Fibroblast of skin of scalp (primary cell): ENCODE measurements at places on chromosomes 3 and 15.

GRCh38 chr3:131928593-131928992, 106.2 kb downstream of the CPNE4 start:
- DNase-seq = no peak

DNA sequence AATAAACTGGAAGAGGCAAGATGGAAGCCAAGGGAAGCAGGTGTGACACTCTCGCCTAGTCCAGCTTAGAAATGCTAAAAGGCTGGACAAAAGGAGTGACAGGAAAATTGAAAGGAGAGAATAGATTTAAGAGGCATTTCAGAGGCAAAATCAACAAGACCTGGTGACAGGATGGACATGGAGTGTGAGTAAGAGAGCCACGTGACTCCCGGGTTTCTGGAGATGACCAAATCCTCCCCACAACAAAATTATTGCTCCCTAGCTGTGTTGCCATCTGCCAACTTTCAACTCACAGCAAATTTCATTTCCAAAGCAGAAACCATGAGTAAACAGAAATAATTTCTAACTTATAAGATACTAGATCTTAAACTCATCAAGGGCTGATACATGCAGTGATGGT, 52.6 kb downstream of the MTHFS start:
- no peak for DNase-seq

GRCh38 chr3:4376499-4376898, 73.3 kb downstream of the SETMAR start:
- DNase-seq = no peak

DNA sequence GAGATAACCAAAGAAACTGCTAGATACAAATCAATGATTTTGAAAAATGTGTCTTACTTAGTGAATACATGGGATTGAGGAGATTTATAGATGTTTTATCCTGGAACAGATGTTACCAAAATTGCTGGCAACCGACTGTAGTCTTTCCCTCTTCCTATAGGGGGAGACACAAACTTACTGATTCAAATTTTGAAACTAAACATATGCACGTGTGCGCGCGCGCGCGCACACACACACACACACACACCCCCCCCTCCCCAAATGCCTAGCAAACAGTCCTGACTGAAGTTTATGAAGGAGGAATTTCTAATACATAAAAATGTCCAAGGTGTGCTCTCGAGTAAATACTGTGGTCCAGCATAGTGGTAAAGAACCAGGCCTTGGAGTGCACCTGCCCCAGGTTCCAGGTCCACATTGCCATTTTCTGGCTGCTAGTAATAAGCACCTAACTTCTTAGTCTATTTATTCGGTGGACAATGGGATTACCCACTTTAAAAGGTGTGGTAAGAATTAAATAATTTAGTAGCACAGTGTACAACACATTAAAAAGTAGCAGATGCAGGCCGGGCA, 18.5 kb upstream of the C3orf62 start:
- peak; percentile 58 for DNase-seq

- DNase-seq = no peak
Measured at GRCh38 chr15:52532427-52532826, 3.7 kb upstream of the MYO5A start.

- no peak for DNase-seq
Measured at GRCh38 chr15:67389975-67390374, 131.0 kb upstream of the C15orf61 start.

GRCh38 chr15:101477851-101478362, 11.6 kb downstream of the PCSK6 start:
- DNase-seq = no peak

GRCh38 chr3:56783644-56784447, 17.9 kb downstream of the ARHGEF3 start:
- DNase-seq = peak; percentile 49

DNA sequence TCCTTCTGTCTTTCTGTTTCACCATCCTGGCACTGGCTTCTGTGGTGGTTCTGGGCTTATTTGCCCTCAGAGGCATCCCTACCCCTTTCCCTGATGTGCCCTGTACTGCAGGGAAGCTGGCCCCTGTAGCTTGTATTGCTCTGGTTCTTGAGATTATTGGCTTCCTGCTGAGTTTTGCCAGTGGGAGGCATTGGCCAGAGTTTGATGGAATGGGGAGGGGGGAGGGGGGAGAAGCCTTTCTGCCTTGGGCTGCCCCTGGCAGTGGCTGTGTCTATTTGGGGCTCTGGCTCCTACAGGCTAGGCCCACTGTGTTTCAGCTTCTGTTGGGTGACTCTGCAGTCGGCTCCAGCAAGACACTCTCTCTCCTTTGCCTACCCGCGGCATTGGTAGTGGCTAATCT, 41.6 kb upstream of the SEMA6D start:
- no peak for DNase-seq

GRCh38 chr15:47139965-47140364, 577.3 kb upstream of the SEMA6D start:
- no peak for DNase-seq

GRCh38 chr3:178705925-178706324, 169.7 kb downstream of the KCNMB2 start:
- peak; percentile 68 for DNase-seq

- no peak for DNase-seq
Measured at GRCh38 chr3:42533161-42533897, 30.9 kb downstream of the VIPR1 start.

DNA sequence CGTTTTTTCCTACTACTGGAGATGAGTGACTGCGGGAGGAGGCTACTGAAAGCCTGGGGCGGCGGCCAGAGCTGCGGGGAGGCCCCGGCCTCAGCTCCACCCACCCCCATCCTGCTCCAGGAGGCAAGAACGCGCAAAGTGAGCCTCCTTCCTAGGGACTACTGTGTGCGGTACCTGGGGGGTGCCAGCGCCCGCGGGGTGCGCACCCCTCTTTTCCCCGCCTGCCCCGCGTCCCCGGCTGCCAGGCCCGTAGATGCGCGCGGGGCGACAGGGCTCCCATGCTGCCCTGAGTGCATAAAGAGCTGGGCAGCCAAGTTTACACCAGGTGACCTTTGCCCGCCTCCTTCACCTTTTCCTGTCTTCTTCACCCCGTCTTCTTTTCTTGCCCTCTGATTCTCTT, 2.5 kb upstream of the USF3 start:
- no peak for DNase-seq

- peak; percentile 51 for DNase-seq
Measured at GRCh38 chr15:73991260-73991659, 835 bp downstream of the STOML1 start.

DNA sequence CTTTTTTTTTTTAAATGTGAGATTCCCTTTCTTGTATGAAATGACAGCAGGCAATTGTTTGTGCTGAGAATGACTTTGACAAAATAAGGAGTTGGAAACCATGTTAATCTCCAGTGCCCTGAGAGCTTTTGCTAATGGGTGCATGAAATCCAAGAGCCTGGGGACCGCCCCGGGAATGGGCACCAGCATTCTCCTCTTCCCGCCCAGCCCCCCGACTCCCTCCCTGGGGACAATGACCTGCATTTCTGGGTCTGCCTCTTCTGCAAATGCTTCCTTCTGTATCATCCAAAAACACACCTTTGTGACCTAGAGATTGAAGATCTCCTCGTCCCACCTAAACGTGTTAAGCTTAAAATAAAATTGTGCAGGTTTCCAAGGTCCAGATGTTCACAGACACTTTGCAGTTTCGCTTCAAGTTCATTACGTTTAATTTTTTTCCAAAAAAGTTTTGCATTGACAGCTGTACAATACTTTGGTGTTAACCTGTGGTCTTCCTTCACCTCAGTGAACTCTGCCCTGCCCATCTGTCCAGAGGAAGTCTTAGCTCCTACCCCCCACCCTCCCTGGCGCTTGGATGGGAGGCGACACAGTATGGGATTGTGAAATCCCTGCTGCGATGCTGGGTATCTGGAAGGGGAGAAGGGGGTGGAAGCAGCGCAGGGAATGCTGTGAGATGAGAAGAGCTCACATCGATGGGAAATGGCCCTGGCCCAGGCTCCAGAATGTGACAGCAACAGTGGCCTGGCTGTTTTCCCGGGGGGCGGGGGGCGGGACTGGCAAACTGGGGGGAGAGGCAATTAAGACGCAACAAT, 50.1 kb downstream of the TLE3 start:
- DNase-seq = peak; percentile 57

GRCh38 chr15:61879219-61879618, 181.0 kb downstream of the VPS13C start:
- DNase-seq = no peak

DNA sequence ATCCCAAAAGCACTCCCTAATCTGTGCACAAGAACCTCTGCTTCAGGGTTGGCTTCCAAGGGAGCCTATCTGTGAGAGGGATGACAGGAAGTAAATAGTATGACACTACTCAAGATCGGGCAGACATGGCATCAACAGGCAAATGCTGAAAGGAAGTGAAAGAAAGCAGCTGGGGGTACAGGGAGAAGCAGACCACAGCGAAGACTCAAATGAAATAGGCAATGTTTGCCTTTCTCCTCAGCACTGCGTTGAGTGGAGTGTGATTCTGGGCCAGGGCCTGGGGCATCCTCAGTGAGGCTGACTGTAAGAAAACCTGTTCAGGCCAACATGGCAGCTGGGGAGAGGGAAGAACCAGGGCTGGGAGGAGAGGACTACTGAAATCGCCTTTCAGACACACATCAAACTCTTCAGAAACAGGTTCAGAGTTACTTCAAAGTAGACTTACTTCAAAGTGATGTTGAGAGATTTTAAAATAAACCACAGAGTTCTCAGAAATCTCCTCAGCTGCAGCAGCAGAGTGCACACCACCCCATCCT, 96.6 kb downstream of the SLC9A9 start:
- DNase-seq = no peak

DNA sequence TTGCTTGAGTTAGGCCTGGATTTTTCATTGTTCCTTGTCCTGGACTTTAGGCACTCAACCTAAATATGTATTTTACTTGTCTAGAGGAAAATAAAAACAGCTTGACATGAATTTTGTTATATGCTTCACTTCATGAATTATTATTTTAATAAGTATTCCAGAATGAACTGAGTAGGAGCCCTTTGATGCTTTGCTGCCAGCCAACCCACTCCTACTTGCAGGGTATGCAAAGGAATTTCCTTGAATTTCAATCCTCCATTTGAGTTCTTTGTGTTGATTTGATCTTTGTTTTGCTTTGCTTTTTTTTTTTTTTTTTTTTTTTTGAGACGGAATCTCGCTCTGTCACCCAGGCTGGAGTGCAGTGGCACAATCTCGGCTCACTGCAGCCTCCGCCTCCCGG, 11.6 kb downstream of the ARL6IP5 start:
- no peak for DNase-seq

- no peak for DNase-seq
Measured at GRCh38 chr3:20701641-20702040, 515.6 kb upstream of the SGO1 start.

DNA sequence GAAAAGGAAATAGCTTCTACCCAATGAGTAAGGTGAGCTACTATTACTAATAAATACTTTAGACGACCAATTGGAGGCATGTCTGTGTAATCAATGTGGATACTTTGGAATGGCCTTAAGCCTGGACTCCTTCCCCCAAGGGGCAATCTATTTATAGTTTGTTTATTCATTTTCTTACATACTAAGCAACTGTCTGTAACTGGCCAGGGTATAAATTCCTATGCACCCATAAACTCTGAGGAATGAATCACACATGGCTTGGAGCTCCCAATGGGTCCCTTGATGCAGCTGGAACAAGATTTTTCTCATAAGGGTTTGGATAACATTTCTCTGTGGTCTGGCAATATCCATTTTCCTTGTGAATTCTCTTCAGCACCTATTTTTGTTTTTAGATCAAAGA, 506.8 kb downstream of the EDEM1 start:
- DNase-seq = no peak

DNA sequence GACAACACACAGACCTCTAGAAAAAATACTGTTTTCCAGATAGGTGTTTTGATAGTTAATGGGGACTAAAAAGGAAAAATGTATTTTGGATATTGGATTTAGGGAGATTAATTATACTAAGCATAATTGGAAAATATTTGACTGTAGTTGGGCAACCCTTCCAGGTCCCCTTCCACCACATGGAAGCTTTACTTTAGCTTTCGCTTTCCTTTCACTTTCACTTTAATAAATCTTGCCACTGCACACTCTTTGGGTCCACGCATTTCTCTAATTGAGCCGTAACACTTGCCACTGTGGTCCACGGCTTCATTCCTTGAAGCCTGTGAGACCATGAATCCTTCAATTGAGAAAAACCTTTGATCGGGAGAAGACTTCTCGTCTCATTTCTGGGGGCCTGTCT, 15.5 kb downstream of the GLDN start:
- DNase-seq = no peak

- DNase-seq = no peak
Measured at GRCh38 chr3:54303517-54304375, 181.4 kb downstream of the CACNA2D3 start.

- DNase-seq = peak; percentile 81
Measured at GRCh38 chr15:98800437-98801233, 152.3 kb downstream of the IGF1R start.

DNA sequence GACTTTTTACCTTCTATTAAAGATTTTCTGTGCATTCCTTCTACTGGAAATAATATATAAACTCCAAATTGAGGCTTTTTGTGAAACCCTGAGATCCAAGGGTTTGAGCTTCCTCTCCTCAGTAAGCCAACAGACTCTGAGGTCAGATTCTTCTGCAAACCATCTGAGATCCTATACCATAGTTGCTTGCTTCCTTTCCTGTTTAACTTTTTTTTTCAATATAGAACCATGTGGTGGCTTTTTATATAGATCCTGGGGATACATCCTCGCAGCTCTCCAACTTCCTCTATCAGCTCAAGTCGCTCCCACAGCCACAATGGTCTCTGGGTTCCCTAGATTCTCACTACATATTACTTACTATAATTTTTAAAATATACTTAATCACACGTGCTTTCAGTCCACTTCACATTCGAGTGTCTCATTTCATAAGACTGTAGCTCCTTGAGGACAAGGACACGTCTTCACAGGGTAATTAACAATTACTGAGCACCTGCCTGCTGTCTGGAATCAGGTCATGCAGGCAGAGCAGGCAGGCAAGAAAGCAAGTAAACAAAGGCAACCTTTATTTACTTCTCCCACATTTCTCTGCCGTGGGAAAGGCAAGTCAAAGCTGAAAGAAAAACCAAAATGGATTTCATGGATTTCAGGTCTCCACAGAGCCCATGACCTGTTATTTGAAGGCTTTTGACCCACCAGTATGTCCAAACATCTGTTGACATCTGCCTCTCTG, 941.5 kb downstream of the FHIT start:
- no peak for DNase-seq

GRCh38 chr15:49423021-49423420, at the start of gene FGF7:
Gene FGF7, plus strand, starts transcription at chr15:49423242. Its CDS starts 1,056 bp downstream, at chr15:49424298.
- DNase-seq = peak; percentile 45

GRCh38 chr15:49901321-49901720, 217.7 kb downstream of the ATP8B4 start:
- no peak for DNase-seq

- DNase-seq = no peak
Measured at GRCh38 chr3:104206925-104207324, 1159.8 kb upstream of the ALCAM start.

GRCh38 chr3:127461286-127461910, 129.1 kb downstream of the TPRA1 start:
- no peak for DNase-seq

- DNase-seq = peak; percentile 47
Measured at GRCh38 chr15:98658831-98659699, 10.7 kb downstream of the IGF1R start.

DNA sequence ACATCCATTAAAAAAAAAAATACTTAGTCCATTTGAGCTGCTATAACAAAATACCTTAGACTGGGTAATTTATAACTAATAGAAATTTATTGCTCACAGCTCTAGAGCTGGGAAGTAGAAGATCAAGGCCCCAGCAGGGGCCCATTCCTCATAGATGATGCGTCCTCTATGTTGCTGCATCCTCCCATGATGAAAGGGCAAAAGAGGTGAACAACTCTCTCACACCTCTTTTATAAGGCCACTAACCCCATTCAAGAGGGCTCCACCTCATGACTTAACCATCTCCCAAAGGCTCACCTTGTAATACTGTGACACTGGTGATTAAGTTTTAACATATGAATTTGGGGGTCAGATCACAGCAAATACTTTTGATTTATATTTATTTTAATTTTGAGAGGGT, 3.0 kb upstream of the TLNRD1 start:
- peak; percentile 46 for DNase-seq
